ENCODE measurements at places on chromosomes 5 and 9.

DNA sequence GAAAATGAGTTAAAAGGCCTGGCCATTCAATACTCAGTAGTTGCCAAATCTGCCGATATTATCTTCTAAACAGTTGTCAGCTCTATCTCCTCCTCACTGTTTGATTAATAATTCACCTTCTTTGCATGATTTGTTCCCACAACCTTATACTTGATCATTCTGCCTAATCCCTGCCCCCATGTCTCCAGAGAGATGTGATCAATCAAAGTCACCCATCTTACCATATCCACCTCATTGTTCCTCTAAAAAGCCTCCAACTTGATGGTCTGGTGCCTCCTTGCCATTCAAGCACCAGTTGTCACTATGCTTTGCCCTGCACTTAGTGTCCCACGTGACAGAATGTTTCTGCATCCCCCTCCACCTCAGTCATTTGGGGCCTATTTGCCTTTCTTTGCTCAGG, 41.3 kb downstream of the KIAA1958 start:
- no peak for DNase-seq

DNA sequence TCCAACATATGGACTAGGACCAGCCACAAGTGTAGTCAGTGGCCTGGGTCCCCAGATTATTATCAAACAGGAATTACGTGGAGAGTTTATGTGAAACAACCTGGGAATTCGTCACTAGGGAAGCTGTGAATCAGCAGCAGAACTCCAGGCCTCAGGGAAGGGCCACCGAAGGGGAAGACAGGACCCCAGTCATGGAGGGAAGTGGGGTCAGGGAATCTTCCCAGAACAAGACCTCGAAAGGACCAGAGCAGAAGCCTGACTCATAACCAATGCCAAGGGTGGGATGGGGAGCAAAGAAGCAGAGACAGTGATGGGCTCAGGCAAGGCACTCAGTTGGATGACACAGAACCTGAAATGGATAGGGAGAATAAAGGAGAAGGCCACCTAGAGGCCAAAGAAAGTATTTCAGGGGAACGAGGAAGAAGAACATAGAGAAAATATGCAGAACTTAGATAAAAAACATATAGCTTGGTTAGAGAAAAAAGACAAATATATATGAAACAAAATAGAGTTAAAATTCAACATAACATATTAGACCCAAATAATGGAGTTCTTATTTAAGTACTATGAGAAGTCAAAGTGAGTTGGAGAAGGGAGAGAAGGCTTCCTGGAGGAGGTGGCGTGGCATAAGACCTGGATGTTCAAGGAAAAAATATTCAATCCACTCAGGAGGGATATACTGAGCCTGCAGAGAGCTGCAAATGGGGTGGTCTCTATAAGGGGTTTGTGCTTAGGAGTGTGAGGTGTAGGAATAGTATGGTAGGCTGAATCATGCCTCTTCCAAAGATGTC, 66.7 kb upstream of the CAST start:
- DNase-seq, result peak; percentile 16

DNA sequence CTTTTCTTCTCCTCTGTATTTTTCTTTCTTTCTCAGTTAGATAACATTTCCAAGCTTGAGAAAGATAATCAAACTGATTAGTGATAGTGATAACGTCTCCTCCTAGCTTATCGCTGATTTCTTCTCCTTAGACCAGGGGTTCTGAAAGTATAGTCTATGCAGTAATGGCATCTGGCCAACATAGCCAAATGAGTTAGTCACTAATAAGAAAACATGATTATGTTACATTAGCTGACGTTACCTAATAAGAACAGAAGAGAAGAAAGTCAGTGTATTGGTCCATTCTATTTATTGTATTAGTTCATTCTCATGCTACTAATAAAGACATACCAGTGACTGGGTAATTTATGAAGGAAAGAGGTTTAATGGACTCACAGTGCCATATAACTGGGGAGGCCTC, 111.2 kb downstream of the STRBP start:
- no peak for DNase-seq

DNA sequence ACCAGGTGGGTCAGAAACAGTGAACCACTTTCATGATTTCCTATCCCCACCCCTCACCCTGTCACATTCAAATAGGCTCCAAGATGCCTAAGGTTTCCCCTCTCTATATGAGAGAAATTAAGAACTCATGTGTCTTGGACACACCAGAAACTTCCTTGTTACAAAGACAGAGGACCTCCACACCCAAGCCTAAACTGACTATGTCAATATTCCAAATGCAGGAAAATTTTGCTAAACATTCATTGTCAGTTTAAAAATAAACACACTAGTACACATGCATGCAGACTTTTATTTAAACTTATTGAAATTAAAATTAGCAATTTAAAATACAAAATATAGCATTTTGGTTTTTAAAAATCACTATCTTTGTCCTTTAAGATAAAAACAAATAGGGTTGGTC, 26.2 kb downstream of the SKIC3 start:
- no peak for DNase-seq

- DNase-seq, result no peak
These were observed 136.5 kb downstream of the MEF2C start for GRCh38 chr5:88746438-88746882.

DNA sequence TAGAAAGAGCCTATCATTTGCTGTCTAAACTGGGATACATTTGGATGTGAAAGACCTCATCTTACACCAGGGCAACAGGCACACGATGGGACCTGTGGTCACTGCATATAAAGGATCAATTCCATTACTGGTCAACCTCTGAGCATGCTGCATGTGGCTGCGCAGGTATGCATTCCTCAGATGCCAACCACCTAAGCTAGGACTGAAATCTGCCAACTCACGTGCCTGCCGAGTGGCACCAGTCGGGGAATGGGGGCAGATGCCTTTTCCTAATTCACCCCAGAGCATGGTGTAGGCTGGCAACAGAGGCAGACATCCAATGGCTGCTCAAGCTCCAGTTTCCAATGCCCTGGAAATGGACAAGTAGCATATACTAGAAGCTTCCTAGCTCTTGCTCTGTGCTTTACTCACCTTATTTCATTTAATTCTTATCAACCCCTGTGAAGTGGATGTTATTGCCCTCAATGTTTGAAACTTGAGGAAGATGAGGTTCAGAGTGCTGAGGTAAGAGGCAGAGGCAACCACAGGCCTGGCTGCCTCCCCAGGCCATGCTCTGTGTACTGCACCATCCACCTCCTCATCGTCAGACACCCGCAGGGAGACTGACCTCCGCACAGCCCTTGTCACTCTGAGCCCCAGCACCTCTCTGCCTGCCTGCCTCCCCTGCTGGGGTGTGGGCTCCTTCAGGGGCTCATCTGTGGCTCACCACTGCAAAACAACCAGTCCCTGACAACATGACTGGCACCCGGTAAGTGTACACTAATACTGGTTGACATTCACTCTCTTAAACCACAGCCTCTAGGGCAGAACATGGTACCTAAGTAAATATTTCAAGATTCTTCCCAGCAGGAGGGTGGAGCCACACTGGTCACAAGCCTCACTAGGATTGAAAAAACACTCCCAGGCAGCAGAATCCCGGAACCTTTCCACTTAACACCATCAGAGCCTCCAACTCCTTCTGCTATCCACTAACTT, 228.5 kb downstream of the CRB2 start:
- DNase-seq, result no peak

- no peak for DNase-seq
These were observed 5.6 kb upstream of the IARS1 start for GRCh38 chr9:92299116-92299515.

DNA sequence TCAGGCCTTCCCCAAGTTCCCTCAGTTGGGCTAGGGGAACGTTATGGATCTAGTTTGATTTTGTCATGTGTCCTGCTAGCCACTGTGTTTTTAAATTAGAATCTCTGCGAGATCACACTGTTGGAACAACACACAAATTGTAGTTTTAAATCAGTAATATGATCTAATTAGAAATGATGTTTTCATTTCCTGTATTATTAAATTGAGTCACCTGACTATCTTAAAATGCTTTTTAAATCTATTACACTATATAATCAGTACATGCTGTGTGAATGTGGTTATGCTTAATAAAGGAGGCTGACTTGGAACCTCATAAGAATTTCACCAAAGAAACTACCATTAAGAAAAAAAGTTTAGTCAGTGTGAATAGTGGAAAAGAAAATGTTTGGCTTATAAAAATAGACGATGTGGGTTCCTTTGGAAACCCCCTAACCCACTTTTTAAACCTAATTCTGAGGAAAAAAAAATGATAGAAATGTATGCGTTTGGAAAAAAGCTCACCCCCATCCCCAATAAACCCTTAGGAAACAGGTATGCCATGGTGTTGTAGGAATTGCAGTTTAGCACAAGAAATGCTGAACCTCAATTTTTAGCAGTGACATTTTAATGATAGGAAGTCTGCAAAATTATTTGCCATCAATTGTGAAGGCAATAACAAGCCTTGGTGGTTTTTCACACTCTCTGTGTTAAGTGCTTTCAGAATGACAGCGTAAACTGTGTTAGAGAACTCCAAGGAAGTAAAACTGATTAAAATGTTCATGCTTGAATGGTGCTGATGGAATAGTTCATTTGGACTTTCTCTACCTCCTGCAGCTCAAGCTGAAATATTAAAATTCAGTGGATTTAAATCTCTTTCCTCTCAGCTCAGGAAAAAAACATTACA, 59.0 kb downstream of the TLE4 start:
- no peak for DNase-seq

- no peak for DNase-seq
These were observed 30.8 kb downstream of the MTAP start for GRCh38 chr9:21833090-21833801.

- DNase-seq, result no peak
These were observed 96.8 kb upstream of the MAP1B start for GRCh38 chr5:72010430-72010829.

DNA sequence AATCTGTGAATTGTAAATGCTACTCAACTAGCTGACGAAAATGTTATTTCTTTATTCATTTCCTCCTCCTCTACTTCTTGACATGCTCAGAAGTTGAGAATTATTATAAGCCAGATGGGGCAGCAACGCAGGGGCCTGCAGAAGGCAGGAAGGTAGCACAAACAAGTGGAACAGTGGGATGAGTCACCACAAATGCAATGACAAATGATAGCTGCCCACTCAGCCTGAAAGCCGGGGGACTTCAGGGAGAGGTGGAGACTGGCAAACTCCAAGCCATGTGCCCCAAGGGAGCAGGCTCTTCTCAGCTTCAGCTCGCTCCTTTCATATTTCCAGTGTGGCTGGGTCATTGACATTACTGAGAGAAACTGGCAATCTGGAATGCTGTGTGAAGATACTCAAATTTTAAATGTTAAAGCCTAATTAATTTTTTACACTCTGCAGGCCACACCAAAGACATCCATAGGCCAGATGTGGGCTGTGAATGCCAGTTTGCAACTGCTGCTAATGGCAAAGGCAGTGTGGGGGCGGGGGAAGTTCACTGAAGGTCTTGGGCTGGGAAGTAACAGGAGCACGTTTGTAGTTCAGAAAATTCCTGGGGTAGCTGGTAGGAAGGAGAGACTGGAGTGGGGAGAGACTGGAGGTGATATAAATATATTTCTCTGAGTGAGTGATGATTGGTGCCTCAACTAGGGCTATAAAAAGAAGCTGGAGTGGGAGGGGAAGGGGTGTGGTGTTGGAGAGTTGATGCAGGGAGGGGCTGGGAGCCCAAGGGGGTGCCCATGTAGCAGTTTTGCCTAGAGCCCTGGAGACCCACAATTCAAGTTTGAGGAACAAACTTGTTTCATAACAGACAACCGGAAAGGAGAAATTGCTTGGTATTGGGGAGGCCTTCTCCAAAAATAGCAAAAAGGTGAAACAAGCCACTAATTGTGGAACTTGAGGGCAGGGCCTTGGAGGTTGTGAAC, 20.8 kb upstream of the ADRB2 start:
- no peak for DNase-seq

DNA sequence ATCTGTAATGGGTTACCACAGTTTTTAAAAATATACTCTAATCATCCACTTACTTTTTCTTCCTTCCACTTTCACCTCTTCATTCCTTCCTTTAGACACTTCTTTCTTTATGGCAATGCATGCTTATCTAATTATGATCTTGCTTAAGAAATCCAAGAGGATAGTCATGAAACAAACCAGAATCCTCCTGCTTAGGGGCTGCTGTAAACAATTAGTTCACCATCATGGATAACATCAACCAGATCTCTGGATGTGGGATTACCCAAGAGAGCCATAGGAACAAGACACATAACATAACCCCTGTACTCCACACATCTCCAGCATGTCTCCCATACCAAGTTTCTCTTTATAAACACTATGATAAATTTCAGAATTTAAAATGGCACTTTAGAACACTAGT, 713.4 kb upstream of the PTPRD start:
- DNase-seq, result no peak

- DNase-seq, result no peak
These were observed 528.8 kb upstream of the GRAMD2B start for GRCh38 chr5:125894383-125894782.

GRCh38 chr9:99601571-99602111, 220.0 kb upstream of the NR4A3 start:
- DNase-seq, result no peak

GRCh38 chr9:82680179-82680935, 382.6 kb downstream of the RASEF start:
- DNase-seq, result no peak

GRCh38 chr5:73623901-73624404, 2.0 kb upstream of the ARHGEF28 start:
- DNase-seq, result no peak

GRCh38 chr5:150179019-150179620, 10.7 kb upstream of the SLC6A7 start:
- no peak for DNase-seq

- no peak for DNase-seq
These were observed 28.8 kb upstream of the TLE4 start for GRCh38 chr9:79542735-79543620.

DNA sequence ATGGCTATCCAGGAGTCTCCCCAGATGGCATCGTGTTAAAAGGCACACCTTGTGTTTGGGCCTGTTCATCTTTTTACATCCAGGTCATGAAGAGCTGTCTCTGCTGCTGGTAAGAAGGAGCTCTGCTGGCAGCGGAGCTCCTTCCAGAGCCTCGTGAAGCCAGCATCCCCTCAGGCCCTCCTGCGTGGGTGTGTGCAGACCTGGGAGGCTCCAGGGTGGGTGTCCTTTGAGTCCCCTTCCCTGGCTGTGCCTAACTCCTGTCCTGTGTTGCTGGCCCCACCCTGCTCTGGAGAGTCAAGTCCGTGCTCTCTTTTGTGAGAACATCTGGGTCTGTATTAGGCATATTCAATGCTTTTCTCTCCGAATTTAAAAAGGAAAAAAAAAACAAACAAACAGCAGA, 149.6 kb upstream of the IRX2 start:
- DNase-seq, result no peak

- no peak for DNase-seq
These were observed 54.0 kb upstream of the GRIN3A start for GRCh38 chr9:101792475-101792874.

DNA sequence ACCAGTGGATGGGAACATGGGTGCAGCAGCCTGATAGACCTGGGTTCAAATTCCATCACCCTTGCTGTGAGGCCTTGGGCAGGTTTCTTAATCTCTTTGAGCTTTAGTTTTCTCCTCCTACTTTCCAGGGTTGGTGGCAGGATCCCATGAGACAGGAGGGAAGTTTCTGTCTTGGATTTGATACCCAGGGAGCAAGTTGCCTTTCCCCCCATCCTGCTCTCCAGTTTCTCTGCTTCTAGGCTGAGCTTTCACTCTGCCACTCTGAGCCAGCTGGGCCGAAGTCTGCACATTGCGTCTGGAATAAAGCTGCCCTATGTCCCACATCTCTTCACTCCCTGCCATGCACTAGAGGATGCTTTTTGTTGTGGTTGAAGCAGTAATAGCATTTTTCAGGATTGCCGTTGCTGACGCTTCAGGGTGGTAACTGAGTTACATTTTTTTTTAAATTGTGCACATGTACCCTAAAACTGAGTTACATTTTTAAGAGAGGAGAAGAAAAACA, 40.5 kb upstream of the ANGPTL2 start:
- DNase-seq, result no peak

- DNase-seq, result no peak
These were observed 1.4 kb upstream of the ANKRD33B start for GRCh38 chr5:10562201-10563109.

Measured in effector memory CD8-positive, alpha-beta T cell (primary cell).